Pancreas (tissue), 10 donors: ENCODE measurements at places on chromosomes 11 and 22. TPM values are rescaled to one million over a fixed set of nuclear protein-coding genes. Genes with fewer than 3 reads are reported as not detected.

- H3K4me1 ChIP-seq = no peaks in the 10 kb centered on the region
- H3K27ac ChIP-seq = no peak overlapping the region
- no peaks in the 10 kb centered on the region for H3K36me3 ChIP-seq
These were observed 576 bp upstream of the BLID start for GRCh38 chr11:122116591-122116990.

GRCh38 chr11:78465169-78465942 lies 47.7 kb upstream of the GAB2 start:
- H3K27ac ChIP-seq = no peak overlapping the region
- H3K27me3 ChIP-seq = no peaks in the 10 kb centered on the region
- no peaks in the 10 kb centered on the region for H3K4me1 ChIP-seq
- no peaks in the 10 kb centered on the region for H3K36me3 ChIP-seq
- no peak for DNase-seq

- no peaks in the 10 kb centered on the region for H3K27me3 ChIP-seq
- H3K4me3 ChIP-seq = no peak overlapping the region
- DNase-seq = no peak
- H3K36me3 ChIP-seq = no peaks in the 10 kb centered on the region
These were observed 94.4 kb upstream of the CHRM4 start for GRCh38 chr11:46485856-46486443.

DNA sequence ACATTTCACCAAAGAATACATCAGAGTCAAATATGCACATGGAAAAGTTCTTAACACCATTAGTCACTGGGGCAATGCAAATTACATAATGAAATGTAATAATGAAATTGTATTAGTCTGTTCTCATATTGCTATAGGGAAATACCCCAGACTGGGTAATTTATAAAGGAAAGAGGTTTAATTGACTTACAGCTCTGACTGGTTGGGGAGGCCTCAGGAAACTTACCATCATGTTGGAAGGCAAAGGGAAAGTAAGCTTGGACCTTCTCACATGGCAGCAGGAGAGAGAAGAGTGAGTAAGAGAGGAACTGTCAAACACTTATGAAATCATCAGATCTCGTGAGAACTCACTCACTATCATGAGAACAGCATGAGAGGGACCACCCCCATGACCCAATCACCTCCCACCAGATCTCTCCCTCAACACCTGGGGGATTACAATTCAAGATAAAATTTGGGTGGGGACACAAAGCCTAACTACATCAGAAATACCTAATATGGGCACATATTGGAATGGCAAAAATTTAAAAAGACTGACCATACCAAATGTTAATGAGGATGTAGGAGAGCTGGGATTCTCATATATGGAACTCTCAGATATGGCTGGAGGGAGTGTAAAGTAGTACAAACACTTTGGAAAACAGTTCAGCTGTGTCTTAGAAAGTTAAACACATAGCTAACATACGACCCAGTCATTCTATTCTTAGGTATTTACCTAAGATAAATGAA lies 65.1 kb upstream of the CD44 start:
- DNase-seq = no peak
- H3K36me3 ChIP-seq = no peaks in the 10 kb centered on the region
- H3K27ac ChIP-seq = no peak overlapping the region
- peaks cover 7% of the 10 kb centered on the region for H3K4me1 ChIP-seq

DNA sequence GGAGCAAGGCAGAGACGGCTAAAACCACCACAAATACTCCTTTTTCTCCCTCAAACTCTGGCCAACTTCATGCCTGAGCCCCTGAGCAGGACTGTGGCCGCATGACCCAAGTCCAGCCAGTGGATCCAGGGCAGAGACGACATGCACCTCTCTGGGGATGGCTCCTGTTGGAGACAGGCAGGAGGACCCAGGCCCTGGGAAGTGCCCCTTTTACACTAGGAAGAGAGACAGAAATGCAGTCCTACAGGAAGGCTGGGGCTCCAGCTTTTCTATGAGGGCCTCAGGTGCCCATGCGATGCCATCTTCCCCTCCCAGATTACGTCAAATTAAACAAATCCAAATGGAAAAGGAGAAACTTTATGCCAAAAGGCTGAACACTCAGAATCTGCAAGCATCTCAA lies 498.0 kb downstream of the BRD1 start:
- no peak overlapping the region for H3K27ac ChIP-seq
- no peak for DNase-seq
- no peak overlapping the region for H3K4me3 ChIP-seq
- H3K36me3 ChIP-seq = no peaks in the 10 kb centered on the region

GRCh38 chr22:20625270-20625669 lies 117.9 kb downstream of the MED15 start:
- no peak for DNase-seq
- H3K4me3 ChIP-seq = no peak overlapping the region
- no peaks in the 10 kb centered on the region for H3K27me3 ChIP-seq
- no peaks in the 10 kb centered on the region for H3K4me1 ChIP-seq
- no peaks in the 10 kb centered on the region for H3K36me3 ChIP-seq

GRCh38 chr11:18853086-18853720 lies 61.6 kb upstream of the PTPN5 start:
- H3K4me1 ChIP-seq = no peaks in the 10 kb centered on the region
- no peak overlapping the region for H3K27ac ChIP-seq
- no peaks in the 10 kb centered on the region for H3K27me3 ChIP-seq
- H3K4me3 ChIP-seq = no peak overlapping the region
- no peak for DNase-seq

- H3K4me3 ChIP-seq = no peak overlapping the region
- H3K36me3 ChIP-seq = no peaks in the 10 kb centered on the region
- no peaks in the 10 kb centered on the region for H3K27me3 ChIP-seq
- no peak for DNase-seq
- peaks cover 4% of the 10 kb centered on the region for H3K4me1 ChIP-seq
These were observed 3.2 kb upstream of the ST14 start for GRCh38 chr11:130156108-130157022.

DNA sequence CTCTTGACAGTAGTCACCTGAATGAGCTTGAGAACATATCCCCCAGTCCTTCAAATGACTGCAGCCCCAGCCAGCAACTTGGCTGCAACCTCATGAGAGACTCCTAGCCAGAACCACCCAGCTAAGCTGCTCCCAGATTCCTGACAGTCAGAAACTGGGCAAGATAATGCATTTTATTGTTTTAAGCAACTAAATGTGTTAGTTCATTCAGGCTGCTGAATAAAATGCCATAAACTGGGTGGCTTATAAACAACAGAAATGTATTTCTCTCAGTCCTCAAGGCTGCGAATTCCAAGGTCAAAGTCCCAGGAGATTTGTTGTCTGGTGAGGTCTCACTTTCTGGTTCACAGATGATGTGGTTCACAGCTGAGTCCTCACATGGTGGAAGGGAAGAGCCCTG lies 5.8 kb upstream of the PAMR1 start:
- H3K27ac ChIP-seq = no peak overlapping the region
- no peak overlapping the region for H3K4me3 ChIP-seq
- H3K36me3 ChIP-seq = no peaks in the 10 kb centered on the region
- no peak for DNase-seq

GRCh38 chr11:102081313-102081712 lies 28.9 kb upstream of the YAP1 start:
- no peak for DNase-seq
- no peaks in the 10 kb centered on the region for H3K36me3 ChIP-seq
- H3K27ac ChIP-seq = no peak overlapping the region
- no peaks in the 10 kb centered on the region for H3K27me3 ChIP-seq

GRCh38 chr11:96197801-96198701 lies 144.9 kb downstream of the MAML2 start:
- peak overlapping the region; percentile 36 for H3K27ac ChIP-seq
- no peak for DNase-seq
- no peaks in the 10 kb centered on the region for H3K27me3 ChIP-seq
- H3K4me1 ChIP-seq = no peaks in the 10 kb centered on the region
- H3K4me3 ChIP-seq = no peak overlapping the region

DNA sequence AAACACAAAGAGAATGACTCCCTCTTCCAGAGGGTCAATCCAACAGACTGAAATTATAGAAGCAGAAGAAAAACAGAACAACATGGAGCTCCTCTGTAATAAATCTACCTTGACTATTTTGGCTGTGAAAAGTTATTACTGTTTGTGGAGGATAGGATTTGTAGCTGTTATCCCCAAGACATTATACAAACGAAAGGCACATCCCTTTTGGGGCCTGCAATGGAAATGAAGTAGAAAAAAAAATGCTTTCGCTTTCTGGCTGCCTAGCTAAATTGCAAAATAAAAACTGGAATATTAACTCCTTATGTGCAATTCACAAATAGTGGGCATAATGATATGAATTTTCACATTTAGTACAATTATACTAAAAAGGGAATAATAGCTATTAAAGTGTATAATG lies 123.8 kb upstream of the CCDC179 start:
- H3K4me3 ChIP-seq = no peak overlapping the region

- H3K4me1 ChIP-seq = no peaks in the 10 kb centered on the region
- no peaks in the 10 kb centered on the region for H3K36me3 ChIP-seq
These were observed 10.1 kb downstream of the TECTA start for GRCh38 chr11:121110871-121111724.

- no peak overlapping the region for H3K4me3 ChIP-seq
- no peaks in the 10 kb centered on the region for H3K36me3 ChIP-seq
- no peak for DNase-seq
- no peaks in the 10 kb centered on the region for H3K27me3 ChIP-seq
- H3K27ac ChIP-seq = no peak overlapping the region
These were observed 345.1 kb downstream of the FAT3 start for GRCh38 chr11:92569726-92570125.

DNA sequence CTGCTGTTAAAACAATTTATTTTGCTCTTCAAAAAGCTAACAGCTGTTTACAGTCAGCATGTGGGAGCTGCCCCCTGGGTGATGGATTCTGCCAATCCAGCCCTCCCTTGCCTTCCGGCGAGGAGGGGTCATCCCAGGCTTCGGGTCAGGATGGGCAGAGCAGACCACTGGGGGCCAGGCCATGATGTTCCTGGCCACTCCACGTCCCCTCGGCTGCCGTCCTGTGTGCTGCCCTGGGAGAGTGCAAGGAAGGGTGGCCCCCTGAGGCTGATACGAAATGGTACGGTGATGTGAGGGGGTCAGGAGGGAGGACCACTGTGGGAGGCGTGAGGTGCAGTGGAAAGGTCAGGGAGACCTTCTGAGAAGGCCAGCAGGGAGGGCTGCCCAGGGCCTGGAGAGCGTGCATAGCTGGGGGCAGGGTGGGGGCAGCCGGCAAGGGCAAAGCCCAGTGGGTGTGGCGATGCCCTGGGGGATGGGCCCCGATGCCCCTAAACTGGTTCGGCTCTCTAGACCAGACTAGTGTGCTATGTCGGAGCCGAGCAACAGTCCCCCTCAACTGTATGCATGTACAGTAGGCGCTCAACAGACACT lies 41.3 kb downstream of the RTN4R start:
- no peaks in the 10 kb centered on the region for H3K27me3 ChIP-seq
- H3K27ac ChIP-seq = no peak overlapping the region
- DNase-seq = no peak

DNA sequence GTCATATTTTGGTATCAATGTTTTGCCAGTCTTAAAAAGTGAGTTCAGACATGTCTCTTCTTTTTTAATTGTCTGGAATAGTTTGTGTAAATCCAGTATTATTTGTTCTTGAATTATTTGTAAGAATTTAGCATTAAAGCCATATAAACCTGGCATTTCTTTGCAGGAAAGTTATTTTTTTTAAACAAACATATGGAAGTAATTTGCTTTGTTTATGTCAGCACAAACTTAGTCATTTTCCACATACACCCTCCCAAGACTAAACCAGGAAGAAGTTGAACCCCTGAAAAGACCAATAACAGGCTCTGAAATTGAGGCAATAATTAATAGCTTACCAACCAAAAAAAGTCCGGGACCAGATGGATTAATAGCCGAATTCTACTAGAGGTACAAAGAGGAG lies 9.1 kb upstream of the CCDC81 start:
- no peak overlapping the region for H3K4me3 ChIP-seq
- no peaks in the 10 kb centered on the region for H3K4me1 ChIP-seq
- no peaks in the 10 kb centered on the region for H3K36me3 ChIP-seq
- H3K27ac ChIP-seq = no peak overlapping the region
- no peaks in the 10 kb centered on the region for H3K27me3 ChIP-seq

DNA sequence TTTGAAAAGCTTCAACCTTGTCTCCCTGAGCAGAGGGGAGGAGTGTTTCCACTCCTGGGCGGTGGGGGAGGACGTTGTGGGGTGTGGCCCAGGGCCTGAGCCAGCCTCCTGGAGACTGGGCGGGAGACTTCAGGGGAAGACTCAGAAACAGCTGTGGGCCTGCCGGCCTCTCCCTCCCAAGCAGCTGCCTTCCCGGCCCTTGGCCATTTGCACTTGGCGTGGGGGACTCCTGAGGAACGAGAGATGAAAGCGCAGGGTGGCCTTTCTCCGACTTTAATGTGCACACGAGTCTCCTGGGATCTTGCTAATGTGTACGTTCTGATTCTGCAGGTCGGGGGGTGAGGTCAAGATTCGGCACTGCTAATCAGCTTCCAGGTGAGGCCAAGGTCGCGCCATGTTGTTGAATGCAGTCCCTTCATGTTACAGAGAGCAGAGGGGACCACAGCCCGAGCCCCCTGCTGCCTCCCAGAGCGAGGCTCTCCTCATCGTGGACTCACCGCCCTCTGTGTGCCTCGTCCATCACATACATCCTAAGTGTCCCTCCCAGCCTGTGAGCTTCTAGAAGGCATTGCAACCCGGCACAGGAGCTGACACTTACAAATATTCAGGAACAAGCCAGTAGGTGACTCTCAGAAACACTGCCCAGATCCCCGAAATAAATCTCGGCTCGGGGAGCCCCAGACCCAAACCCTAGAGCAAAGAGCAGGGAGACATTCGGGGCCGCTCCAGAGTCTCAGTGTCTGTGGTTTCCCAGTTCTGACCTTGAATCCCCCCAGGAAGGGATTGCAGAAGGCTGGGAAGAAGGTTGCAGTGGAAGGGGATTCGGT lies 7.7 kb downstream of the LIF start:
- no peaks in the 10 kb centered on the region for H3K36me3 ChIP-seq
- DNase-seq = no peak
- H3K27me3 ChIP-seq = no peaks in the 10 kb centered on the region

DNA sequence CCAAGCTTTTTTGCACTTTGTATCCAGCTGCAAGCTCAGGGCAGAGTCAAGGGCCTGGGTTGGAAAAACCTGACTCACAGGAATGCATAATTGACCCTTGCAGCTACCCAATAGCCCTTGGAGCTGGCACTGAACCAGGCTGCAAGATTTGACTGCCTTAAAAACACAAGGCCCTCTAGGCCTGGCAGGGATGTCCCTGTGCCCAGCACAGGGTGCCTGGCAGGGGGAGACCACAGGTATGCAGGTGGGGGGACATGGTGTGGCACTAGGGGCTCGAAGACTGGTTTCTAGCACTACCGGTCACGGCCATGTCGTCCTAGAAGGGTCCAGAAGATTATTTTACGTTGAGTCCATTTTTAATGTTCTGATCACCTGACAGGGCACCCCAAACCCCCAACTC lies 30.2 kb downstream of the SBF1 start:
- peaks cover 8% of the 10 kb centered on the region for H3K36me3 ChIP-seq
- no peaks in the 10 kb centered on the region for H3K27me3 ChIP-seq
- H3K4me1 ChIP-seq = no peaks in the 10 kb centered on the region

Gene CCDC116
- 0.19 TPM for total RNA-seq

Gene CNIH2
- 1.2 TPM for total RNA-seq

Gene SPI1
- total RNA-seq = 6.4 TPM

Gene PRODH
- total RNA-seq = 0.66 TPM
